NCI-H2029 treated with DMSO at 0.1 percent for 48 hours (cell line): ENCODE measurements at places on chromosomes 16 and 17.

DNA sequence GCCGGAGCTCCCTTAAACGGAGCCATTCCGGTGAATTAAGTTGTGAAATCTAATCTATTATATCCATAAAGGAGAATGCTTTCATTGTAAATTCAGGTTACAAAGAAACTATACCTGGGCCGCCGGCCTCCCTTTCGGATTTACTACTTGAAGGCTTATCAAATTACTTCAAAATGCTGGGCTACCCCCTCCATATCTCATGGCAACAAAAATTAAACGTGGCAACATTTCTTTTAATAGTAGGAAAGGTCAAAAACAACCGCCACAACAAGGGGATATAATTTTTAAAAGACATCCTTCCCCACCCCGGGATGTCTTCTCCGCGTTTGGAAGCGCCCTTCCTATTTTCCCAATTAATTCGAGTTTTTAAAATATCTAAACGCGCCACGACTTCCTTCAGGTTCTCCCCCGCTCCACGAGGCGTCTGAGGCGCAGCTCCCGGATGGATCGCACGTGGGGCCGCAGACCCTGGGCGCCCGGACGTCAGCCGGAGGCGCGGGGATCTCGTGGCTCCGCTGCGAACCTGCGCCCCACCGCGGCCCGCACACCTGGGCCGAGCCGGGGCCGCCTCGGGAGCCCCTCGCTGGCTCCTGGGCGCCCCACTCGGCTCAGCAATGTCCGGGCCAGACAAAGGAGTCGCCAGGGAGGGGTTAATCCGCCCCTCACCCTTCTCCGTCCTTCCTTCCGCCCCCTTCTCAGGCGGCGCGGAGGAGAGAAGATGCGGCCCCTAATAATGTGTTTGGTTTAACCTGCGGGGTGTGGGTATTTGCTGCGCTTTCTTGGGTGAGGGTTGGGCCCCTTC is 47.4 kb upstream of the SLC38A10 start:
- DNase-seq, result no peak

DNA sequence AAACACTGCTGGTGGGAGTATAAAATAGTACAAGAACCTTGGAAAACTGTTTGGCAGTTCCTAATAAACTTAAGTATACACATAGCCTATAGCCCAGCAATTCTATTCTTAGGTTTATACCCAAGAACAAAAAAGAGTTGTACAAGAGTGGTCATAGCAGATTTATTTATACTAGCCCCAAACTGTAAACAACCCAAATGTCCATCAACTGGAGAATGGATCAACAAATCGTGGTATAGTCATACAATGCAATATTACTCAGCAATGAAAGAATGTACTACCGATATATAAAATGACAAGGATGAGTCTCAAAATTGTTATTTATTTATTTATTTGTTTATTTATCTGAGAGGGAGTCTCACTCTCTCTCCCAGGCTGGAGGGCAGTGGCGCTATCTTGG is 23.1 kb downstream of the GNGT2 start:
- no peak for DNase-seq

DNA sequence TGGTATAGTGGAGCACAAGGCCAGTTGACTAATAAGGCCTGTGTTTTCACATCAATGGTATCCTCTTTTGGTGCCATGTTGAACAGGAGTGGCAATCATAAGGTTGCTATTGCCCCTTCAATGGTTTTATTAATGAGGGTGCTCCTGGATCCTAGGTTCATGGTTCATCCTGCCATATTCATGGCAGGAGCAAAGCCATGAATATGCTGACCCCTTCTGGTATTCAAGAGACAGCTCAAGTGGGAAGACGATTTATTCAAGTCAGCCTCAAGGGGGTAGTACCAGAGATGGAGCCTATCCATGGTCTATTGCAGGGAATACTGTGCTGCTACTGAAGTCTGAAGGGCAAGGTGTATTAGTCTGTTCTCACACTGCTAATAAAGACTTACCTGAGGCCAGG is 2.6 kb downstream of the ABCA9 start:
- DNase-seq, result no peak

DNA sequence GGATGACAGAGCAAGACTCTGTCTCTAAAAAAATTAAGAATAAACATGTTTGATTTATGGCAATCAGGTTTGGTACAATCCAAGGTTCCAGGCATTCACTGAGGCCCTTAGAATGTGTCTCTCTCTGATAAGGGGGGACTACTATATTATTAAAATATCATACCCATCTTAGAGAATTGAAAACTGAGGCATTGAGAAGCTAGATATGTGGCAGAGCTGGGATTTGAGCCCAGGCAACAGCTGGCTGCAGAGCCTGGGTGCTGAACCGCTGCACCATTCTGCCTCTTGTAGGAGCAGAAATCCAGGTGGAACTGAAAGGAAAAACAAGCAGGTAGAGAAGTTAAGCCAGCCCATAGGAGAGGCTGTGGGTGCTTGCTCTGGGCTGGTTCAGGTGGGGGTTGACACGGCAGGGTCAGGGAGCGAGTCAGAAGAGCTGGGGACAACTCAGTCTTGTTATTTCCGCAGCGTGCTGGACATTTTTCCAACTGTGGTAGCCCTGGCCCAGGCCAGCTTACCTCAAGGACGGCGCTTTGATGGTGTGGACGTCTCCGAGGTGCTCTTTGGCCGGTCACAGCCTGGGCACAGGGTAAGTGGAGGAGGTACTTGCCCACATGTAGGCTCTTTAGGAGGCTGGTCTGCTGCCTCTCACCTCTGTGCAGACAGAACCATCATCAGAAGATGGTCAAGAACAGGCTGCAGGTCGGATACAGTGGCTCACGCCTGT is 62.5 kb downstream of the WIPI1 start:
- no peak for DNase-seq

DNA sequence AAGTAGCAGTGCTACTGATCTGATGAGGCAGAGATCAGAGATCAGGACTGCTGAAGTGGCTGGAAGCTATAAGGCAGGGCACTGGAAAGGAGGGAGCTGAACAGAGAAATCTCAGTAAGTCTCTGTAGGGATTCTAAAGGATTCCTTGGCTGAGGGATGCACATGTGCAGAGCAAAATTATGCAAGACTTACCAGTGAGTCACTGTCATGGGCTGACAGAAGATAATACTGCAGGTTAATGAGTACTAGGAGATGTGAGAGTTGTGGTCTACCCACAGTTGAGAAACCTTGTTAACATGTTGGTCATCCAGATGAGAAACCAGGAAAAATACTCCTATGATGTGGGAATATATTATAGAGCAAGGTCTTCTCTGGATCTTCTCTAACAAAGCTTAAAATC is 378.1 kb downstream of the HAPSTR1 start:
- DNase-seq, result no peak

DNA sequence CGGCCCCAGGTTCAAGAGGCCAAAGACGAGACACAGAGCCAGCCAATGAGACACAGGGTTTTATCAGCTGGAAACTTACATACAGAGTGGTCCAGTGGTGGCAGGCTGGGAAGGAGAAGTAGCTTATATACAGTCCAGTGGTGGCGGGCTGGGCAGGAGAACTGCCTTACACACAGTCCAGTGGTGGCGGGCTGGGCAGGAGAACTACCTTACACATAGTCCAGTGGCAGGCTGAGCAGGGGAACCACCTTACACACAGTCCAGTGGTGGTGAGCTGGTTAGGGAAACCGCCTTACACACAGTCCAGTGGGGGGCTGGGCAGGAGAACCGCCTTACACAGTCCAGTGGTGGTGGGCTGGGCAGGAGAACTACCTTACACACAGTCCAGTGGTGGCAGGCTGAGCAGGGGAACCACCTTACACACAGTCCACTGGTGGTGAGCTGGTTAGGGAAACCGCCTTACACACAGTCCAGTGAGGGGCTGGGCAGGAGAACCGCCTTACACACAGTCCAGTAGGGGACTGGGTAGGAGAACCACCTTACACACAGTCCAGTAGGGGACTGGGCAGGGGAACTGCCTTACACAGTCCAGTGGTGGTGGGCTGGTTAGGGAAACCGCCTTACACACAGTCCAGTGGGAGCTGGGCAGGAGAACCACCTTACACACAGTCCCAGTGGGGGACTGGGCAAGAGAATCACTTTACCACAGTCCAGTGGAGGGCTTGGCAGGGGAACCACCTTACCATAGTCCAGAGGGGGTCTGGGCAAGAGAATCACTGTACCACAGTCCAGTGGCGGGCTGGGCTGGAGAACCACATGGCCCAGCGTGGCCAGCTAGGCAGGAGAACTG is 90.9 kb downstream of the GAS7 start:
- DNase-seq, result no peak

DNA sequence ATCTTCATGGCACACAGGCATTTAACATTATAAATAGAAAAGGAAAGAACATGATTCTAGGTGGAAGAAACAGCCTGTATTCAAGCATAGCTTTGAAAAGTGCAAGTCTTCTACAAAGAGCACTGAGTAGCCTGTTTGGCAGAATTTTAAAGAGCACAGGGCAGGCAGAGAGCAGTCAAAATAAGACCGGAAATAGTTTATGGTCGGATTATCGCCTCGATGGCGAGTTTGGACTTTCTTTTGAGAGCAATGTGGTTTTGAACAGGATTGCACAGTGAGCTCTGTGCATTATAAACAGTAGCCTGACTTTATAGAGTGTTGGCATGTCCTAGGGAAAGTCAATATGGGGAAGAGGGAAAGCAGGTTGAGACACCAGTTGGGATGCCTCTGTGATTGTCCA is 6.2 kb upstream of the TMEM100 start:
- DNase-seq, result no peak

GRCh38 chr16:71594000-71594646 is 17.2 kb upstream of the TAT start:
- DNase-seq, result no peak

DNA sequence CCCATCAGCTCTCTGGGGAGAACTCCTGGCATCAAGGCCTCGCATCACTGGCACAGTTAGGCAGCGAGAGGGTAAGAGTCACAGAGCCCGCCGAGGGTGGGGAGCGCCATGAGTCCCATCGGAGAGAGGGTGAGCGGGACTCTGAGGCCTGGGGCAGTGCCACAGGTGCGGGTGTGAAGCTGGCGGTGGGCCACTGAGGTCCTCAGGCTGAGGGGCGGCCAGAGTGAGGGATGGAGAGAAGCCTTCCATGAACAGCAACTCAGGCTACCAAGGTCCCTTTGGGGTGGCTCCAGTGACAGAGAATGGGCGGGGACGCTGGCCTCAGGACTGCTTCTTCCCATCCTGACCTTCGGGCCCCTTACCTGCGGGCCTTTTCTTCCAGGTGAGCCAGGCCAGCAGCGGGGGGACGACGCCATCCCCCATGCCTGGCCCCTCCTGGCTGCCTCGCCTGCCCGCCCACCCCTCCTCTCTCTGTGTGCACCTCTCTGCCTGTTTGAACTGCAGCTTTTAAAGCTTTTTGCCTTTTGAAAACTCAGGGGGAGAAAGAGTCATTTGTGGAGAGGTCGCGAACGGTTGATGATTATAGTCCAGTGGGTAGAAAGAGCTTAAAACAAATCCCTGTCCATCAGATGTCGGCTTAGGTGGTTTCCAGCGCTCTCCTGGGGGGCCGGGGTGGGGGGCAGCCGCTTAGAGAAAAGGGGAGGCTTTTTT is 149.3 kb upstream of the GSE1 start:
- DNase-seq, result no peak

- no peak for DNase-seq
Observed at GRCh38 chr16:47664653-47665325, 203.7 kb downstream of the PHKB start.

DNA sequence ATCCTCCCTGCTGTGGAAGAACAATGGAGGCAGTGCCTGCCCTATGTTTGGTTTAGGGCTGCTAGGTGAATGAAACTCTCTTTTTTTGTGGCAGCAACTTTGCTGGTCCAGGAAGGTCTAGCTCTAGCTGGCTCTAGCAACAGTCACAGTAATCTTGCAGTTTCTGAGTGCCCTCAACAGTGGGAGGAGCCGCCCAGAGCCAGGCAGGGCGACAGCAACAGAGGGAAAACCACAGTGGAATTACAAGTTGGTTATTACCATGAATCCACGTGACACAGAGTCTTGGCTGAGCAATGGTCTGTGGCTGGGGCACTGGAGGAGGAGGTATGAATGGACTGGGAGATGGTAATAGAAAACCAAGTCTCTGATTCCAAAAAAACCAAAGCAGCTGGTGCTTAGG is 10.3 kb downstream of the HSPB9 start:
- DNase-seq, result peak; percentile 75

DNA sequence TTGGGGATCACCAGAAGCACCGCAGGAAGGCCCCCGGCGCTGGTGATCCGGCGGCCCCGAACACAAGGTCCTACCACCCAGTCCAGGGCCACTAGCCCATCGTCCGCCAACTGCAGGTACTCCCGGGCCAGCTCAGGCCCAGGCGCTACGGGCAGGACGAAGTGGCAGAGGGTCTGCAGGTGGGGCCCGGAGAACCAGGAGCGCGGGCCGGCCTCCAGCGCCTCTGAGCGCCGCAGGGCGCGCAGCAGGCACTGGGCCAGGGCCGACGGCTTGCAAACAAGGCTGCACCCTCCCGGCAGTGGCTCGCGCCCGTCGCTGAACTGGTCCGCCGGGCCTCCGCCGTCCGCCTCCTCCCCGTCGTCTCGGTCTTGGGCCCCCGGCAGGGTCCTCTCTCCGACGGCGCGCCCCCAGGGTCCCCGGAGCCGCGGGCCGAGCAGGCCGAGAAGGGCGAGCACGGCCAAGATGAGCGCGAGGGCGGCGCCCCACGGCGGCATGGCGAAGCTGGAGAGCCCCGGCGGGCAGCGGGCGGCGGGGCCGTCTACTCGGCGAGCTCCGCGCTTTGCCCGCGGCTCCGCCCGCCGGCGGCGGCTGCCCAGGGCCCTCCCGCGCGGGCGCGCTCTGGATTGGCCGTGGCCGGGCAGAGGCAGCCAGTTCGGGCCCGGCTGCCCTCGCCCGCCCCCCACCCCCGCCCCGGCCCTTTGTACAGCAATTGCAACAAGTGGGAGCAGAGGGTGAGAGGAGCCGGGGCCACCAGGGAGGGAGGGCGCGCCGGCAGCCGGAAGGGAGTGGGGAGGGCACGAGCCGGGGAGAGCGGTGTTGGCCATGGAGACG is at the start of gene ABHD15:
ABHD15 (minus strand) TSS at position 565 of the 831 bp plus-strand sequence; CDS start at position 494, 71 bp downstream.
- DNase-seq, result no peak

DNA sequence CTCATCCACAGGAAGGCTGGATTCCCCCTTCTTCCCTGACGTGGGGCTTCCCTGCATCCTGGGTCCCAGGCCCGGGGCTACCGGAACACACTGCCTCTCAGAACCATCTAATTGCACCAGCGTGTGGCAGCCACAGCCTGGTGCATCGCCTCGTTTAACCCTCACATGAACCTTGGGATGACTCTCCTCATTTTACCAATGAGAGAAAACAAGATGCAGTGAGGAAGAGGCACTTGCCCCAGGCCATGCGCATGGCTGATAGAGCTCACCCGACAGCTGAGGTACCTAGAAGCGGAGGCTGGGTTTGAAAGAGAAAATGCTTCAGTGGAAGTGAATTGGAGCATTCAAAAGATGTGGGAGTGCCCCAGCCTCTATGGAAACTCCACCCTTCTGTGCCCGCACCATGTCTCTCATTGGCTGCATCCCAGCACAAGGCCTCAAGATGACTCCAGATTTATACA is 162.3 kb downstream of the KATNIP start:
- no peak for DNase-seq

- no peak for DNase-seq
Observed at GRCh38 chr16:59964232-59964924, 1230.3 kb upstream of the GOT2 start.

- no peak for DNase-seq
Observed at GRCh38 chr17:52837492-52837891, 679.0 kb upstream of the CA10 start.

GRCh38 chr16:67678354-67679023 is 11.9 kb downstream of the C16orf86 start:
- DNase-seq, result no peak

GRCh38 chr17:66580956-66581391 is 253.9 kb upstream of the CACNG5 start:
- DNase-seq, result no peak
